ENCODE measurements at places on chromosomes 13 and 19. TPM values are rescaled to one million over a fixed set of nuclear protein-coding genes. Genes with fewer than 3 reads are reported as not detected.

ZNF723 gene
- total RNA-seq: not detected

ADPRHL1 gene
- 4.2 TPM for total RNA-seq

DNA sequence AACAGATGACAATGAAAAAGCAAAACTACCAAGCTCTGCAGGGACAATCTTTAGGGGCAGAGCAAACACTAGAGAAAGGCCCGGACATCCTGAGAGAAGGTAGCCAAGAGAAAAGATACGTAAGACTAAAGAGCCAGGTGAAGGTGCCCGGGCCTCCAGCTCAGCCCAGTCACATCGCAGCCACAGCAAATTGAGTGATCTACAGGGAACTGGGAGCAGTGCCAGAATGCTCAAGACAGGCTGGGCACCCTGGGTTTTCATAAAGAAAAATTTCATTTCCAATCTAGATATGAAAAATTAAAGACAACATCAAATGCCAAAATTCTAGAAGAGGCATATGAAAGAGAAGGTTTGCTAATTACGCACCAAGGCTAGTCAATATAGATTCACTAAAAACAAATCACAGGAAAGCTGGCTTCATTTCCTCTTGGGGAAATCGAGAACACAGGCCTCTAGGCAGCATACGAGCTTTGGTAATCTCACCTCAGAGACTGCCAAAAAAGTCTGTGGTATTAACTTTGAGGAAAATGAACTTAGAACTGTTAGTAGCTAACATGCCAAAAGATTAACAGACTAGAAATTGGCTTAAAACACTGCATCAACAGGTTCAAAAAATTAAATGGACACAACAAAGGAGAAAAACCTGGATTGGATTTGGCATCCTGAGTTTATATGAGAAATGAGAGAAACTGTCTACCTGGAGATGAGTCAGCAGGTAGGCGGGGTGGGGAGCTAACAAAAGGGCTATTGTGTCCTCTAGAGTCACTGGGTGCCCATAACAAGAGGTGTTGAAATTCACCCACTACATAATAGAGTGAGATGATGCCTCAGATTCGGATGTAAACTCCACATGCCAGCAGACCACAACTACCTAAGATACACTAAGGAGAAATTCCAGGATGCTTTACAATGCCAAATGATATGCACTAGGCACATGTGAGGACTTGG lies 6.6 kb downstream of the ANKRD10 start:
- no peak for DNase-seq
- no peak overlapping the region for H3K4me3 ChIP-seq
- H3K27me3 ChIP-seq: no peaks in the 10 kb centered on the region
- H3K27ac ChIP-seq: peak overlapping the region; percentile 75
- peaks cover 61% of the 10 kb centered on the region for H3K4me1 ChIP-seq

GRCh38 chr13:40143559-40143958 lies 488.1 kb downstream of the COG6 start:
- peaks cover 23% of the 10 kb centered on the region for H3K27me3 ChIP-seq
- H3K36me3 ChIP-seq: no peaks in the 10 kb centered on the region
- no peak for DNase-seq
- H3K4me3 ChIP-seq: no peak overlapping the region
- peaks cover 20% of the 10 kb centered on the region for H3K4me1 ChIP-seq
- H3K27ac ChIP-seq: no peak overlapping the region

DNA sequence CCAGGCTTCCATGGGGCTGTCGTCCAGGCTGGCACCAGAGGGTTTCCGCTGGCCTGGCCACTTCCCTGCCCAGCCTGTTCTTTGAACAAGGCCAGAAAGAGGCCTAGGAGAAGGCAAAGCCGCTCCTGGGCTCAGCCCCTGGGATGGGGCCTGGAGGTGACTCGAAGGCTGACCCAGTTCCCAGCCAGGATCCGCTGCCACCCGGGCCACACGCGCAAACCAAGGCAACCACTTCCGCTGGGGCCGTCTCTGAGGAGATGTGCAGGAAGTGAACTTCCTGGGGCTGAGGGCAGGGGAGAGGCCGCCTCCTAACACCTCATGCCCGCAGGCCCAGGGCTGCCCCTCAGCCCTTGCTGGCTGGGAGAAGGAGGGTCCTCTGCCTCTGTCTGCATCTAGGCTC lies 15.2 kb downstream of the PLEKHF1 start:
- no peak for DNase-seq
- H3K4me3 ChIP-seq: no peak overlapping the region
- no peaks in the 10 kb centered on the region for H3K36me3 ChIP-seq
- H3K4me1 ChIP-seq: no peaks in the 10 kb centered on the region
- H3K27me3 ChIP-seq: peaks cover 2% of the 10 kb centered on the region

GRCh38 chr13:49388091-49388635 lies 55.7 kb downstream of the CAB39L start:
- no peak for DNase-seq
- H3K27ac ChIP-seq: no peak overlapping the region
- no peak overlapping the region for H3K4me3 ChIP-seq
- H3K27me3 ChIP-seq: peaks cover 18% of the 10 kb centered on the region

DNA sequence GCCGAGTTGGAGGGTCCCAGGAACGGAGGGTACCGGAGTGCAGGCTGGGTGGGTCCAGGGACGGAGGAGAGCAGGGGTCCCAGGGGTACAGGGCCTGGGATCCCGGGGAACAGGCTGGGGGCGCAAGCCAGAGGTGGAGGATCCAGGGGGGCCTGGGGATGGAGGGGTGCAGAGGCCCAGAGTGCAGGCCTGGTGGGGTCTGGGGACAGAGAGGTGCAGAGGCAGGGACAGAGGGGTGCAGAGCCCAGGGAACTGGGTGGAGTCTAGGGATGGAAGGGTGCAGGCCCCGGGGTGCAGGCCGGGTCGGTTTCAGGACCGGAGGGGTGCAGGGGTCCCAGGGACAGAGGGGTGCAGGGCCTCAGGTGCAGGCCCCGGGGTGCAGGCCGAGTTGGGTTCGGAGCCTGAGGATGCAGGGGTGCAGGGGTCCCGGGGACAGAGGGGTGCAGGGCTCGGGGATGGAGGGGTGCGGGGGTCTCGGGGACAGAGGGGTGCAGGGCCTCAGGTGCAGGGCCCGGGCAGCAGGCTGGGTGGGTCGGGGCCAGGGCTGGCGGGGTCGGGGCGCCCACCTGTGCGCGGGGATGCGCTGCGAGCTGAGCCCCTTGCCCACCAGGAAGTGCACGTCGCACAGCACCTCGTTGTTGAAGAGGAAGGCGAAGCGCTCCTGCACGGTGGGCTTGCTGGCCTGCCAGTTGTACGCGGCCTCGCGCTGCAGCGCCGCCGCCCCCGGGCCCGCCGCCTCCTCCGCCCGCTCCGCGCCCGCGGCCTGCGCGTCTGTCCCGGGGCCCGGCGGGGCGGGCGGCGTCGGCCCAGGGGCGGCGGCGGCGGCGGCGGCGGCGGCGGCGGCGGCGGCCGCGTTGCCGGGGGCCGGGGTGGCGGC lies 545 bp downstream of the BTBD2 start:
- peak overlapping the region; percentile 65 for H3K4me3 ChIP-seq
- H3K27ac ChIP-seq: peak overlapping the region; percentile 21
- peak; percentile 50 for DNase-seq
- peaks cover 23% of the 10 kb centered on the region for H3K36me3 ChIP-seq
- H3K4me1 ChIP-seq: peaks cover 5% of the 10 kb centered on the region

- no peak overlapping the region for H3K4me3 ChIP-seq
- DNase-seq: no peak
- no peak overlapping the region for H3K27ac ChIP-seq
- H3K27me3 ChIP-seq: no peaks in the 10 kb centered on the region
- peaks cover 35% of the 10 kb centered on the region for H3K36me3 ChIP-seq
Measured at GRCh38 chr19:19654441-19654840, 9.0 kb downstream of the ATP13A1 start.
